ENCODE measurements at places on chromosomes 4 and X.

DNA sequence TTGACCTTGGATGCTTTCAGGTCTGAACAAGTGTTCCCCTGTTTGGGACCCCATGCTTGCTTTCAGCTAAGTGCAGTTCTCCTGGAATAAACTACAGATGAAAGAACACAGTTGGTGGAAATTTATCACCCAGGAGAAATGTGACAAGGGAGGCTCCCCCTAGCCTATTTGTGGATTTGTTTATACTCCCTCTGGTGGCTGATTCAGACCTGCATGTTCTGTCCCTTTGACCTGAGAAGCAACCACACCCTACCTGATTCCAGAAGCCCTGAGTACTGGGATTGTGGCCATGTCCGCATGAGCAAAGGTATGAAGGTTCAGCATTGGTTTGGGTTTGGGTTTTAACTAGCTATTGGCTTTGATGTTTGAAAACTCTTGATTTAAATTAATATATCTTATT is 440.9 kb downstream of the MID1IP1 start:
- no peak for DNase-seq

GRCh38 chrX:34218063-34218462 is 85.9 kb upstream of the FAM47A start:
- DNase-seq, result no peak

DNA sequence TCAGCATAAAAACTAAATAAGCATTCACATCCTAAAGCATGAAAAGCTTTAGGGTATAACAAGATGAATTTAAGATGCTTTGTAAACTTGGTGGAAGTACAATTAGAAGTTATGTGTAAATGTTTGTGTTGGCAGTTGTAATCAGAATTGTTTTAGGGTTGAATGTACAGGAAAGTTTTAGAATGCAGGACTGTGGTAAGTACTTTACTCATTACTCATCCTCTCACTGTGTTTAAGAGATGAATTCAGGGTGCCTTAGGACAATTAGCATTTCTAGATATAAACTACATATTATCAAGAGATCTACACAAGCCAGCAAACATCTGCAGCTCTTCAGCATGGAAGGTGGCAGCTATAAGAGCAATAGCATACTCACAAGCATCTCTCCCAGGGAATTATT is 77.5 kb upstream of the ELOVL6 start:
- DNase-seq, result no peak

- no peak for DNase-seq
Measured at GRCh38 chr4:67616478-67616877, 58.0 kb downstream of the STAP1 start.

DNA sequence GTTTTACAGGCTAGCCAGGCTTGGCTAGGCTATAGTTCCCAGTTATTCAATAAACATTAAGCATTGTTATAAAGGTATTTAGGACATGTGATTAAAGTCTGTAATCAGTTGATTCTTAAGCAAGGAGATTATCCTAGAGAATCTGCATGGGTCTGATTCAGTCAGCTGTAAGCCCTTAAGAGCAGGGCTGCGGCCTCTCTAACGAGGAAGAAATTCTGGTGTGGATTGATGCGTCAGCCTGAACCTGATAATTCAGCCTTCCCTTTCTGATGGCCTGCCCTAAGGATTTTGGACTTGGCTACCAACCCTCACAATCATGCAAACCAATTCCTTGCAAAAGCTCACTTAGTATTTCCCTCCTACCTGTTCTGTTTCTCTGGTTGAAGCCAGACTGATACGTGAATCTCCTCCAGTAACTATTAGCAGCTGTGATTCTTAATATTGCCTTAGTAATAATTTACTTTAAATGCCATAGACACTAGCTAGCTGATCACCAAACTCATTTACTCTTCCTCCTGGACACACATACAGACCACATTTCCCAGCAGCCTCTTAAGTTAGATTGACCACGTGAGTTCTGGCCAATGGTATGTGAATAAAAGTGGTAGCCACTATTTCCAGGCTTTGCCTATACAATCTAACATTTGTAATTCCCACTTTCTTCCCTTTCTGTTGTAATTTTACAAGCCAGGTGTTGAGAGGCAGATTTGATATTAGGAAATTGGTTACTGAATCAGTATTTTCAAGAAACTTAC is 678.0 kb upstream of the INTU start:
- no peak for DNase-seq

GRCh38 chr4:8779490-8779932 is 92.1 kb downstream of the HMX1 start:
- no peak for DNase-seq

DNA sequence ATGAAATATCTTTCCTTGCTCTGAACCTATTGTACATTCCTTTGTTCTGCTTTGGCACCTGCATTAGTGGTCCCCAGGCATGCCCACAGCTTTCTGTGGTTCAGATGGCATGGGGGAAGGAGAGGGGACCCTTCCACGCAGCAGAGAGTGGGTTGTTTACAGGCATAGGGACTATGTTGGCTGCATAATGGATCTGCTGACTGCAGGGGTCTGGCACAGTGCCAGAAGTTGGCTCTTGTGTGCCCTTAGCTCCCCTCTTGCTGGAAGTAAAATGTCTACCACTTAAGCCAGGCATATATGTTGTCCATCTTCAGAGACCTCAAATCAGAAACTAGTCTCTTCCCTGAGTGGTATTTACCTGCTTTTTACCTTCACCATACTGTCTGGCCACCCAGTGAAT is 651.9 kb upstream of the PCDH7 start:
- DNase-seq, result no peak

DNA sequence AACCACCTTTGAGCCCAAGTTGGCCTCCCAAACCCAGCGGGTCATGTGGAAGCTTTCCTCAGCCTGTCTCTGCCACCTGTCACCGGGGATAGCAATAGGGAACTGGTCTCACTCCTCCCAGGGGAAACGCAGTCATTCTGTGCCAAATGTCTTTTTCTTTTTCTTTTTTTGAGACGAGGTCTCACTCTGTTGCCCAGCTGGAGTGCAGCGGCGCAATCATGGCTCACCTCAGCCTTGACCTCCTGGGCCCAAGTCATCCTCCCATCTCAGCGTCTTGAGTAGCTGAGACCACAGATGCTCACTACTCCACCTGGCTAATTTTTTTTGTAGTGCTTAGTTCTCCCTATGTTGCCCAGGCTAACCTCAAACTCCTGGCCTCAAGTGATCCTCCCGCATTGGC is 40.3 kb downstream of the MED28 start:
- DNase-seq, result no peak

- no peak for DNase-seq
Measured at GRCh38 chr4:177308847-177309521, 690 bp upstream of the NEIL3 start.

GRCh38 chr4:683982-684622 is 4.8 kb downstream of the SLC49A3 start:
- DNase-seq, result peak; percentile 26

- DNase-seq, result no peak
Measured at GRCh38 chr4:102322736-102323135, 22.5 kb downstream of the SLC39A8 start.

GRCh38 chr4:158827543-158827981 is 58.7 kb downstream of the FNIP2 start:
- DNase-seq, result no peak

GRCh38 chr4:74235135-74235534 is 73.1 kb upstream of the EPGN start:
- DNase-seq, result no peak

- no peak for DNase-seq
Measured at GRCh38 chrX:63657821-63658220, 127.2 kb downstream of the ARHGEF9 start.

DNA sequence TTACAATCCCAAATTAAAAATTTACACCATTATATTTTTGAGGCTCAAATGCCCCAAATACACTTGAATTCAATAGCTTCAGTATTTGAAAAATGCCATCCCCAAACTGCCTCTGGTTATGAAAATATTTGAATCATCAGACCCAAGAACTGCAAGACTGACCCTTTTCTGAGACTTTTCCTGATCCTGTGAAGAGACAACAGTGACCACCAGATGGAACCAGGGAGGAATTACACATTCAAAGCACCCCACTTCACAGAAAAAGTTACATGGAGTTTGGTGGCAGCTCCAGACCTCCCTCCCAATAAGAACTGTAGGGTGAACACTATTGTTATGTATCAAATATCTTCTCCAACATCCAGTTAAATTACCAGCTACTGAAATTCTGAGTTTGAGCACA is 44.0 kb upstream of the SCD5 start:
- DNase-seq, result no peak

DNA sequence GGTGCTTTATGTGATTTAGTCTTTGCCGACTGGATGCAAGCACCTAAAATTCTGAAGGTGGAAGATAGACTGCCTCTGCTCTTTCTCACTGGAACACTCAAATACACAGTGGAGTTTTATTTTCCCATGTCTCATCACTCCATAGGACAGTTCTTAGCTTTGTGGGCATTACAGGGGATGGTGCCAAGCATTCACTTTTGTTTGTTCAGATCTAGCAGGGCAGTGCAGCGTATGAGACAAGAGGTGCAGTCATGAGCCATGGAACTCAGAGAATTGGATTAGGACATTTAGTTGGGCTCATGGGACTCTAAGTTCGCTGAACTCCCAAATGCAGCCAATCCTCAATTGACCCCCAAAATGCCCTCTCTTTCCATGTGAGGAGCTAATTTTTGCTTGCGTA is 1136.9 kb upstream of the PRKX start:
- DNase-seq, result no peak

- no peak for DNase-seq
Measured at GRCh38 chrX:23513121-23513520, 154.2 kb upstream of the PRDX4 start.

GRCh38 chrX:56782791-56783449 is 53.9 kb downstream of the NBDY start:
- DNase-seq, result no peak

DNA sequence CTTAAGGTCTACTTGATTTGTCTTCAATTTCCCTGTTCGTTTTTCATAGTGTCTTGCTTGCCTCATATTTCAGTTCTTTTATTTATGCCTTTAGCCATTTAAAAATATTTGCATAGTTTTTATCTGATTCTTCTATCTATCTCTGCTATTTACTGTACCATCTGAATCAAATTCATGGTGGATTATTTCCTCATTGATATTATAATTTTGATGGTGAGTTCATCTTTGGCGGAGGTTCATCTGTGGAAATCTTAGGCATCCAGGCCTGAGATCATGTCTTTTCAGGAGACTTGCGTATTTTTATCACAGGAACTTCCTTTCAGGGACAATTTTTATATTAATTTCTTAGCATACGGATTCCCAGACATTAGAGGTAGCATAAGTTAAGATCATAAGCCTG is 275.2 kb downstream of the STPG2 start:
- no peak for DNase-seq

- no peak for DNase-seq
Measured at GRCh38 chr4:184346682-184347081, 127.7 kb downstream of the IRF2 start.

GRCh38 chr4:152771741-152772533 is 7.6 kb downstream of the TIGD4 start:
- DNase-seq, result no peak

- DNase-seq, result no peak
Measured at GRCh38 chr4:143411527-143412419, 75.1 kb downstream of the GAB1 start.

GRCh38 chr4:26028793-26029567 is 115.0 kb downstream of the SMIM20 start:
- peak; percentile 79 for DNase-seq

- DNase-seq, result no peak
Measured at GRCh38 chr4:125703443-125703842, 388.7 kb downstream of the FAT4 start.

GRCh38 chrX:12441381-12442128 is 303.3 kb downstream of the FRMPD4 start:
- DNase-seq, result no peak

GRCh38 chr4:104735174-104735573 is 240.5 kb upstream of the CXXC4 start:
- no peak for DNase-seq

GRCh38 chrX:153498453-153498852 is 3.7 kb downstream of the BGN start:
- no peak for DNase-seq

DNA sequence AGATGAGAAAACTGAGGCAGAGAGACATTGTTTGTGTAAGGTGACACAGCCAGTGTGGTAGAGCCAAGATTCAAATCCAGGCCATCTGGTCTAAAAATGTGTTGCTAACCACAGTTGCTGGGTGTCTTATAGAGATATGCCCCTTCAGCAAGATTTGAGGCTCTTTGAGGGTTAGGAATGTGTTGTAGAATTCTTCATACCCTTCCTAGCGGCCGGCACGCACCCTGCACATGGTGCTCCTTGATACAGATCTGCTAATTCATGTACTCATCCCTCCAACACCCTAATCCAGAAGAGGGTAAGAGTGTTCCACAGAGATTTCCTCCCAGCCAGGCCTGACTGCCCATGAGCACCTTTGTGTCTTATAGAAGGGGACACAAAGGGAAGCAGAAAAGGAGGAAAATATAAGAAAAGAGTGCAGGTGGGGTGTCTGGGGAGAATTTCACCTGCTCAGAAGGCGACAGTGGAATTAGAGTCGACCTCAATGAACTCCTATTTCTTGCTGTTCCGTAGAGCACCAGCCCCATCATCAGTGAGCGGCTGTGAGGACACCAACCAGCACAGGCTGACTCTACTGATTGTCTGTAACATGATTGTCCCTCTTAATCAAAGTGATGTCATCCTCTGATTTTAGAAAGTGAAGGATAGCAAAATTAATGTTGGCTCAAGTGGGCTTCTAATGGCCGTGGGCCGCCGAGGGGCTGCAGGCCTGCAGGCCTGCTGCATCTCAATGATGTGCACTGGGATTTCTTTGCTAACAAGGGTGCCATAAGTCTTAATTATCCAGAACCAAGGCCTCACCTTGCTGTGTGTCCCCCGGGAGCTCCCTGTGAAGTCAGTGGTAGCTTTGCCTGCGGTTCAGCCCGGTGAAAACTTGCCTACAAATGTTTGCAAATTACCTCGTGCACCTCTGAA is 24.2 kb upstream of the SMIM20 start:
- no peak for DNase-seq

DNA sequence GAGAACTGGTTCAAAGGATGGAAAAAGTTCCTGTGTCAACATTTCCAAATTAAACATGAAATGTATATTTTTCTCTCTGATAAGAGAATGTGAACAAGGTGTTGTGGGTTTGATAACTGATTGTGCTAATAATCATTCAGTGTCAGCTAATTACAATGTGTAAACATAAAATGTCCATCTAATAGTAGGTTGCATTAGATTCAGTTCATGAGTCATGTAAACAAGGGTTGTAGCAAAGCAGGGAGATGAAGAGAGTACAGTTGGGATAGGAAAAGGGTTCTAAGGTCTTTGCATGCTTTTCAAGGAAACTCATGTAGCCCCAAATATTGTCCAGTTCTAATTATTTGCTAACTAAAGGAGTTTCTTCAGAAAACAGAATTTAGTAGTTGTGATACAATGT is 55.4 kb downstream of the DCLK2 start:
- DNase-seq, result no peak

DNA sequence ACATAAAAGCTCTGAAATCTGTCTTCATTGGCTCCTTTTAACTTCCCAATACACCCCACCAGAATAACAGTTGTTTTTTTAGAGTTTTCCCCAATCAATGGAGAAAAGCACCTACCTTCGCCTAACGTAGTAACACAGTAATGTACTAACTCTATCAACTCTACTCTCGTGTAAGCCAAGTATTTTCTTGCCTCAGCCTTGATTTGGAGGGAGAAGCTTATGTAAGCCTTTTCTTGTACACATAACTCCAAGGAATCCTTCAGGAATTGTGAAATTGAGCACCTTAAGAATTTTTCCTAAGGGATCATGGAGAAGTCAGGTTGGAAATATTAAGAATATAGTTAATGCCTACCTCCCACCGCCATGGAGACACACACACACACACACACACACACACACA is 181.2 kb downstream of the RAPGEF2 start:
- DNase-seq, result no peak

- DNase-seq, result no peak
Measured at GRCh38 chrX:646228-646495, 15.6 kb downstream of the SHOX start.

GRCh38 chrX:113833096-113834055 is 750.5 kb upstream of the HTR2C start:
- DNase-seq, result no peak

Data from activated naive CD4-positive, alpha-beta T cell treated with Interleukin-2 at 50 U/mL for 16 hours (primary cell).